H4 (cell line): ENCODE measurements at places on chromosomes 5 and 9. TPM values are rescaled to one million over a fixed set of nuclear protein-coding genes. Genes with fewer than 3 reads are reported as not detected.

GRCh38 chr9:127463911-127464310 is 12.6 kb downstream of the LRSAM1 start:
- no peak for DNase-seq

GRCh38 chr5:4015709-4016108 is 420.1 kb downstream of the IRX1 start:
- DNase-seq = no peak

GRCh38 chr9:72718503-72718902 is 197.1 kb downstream of the TMC1 start:
- DNase-seq = no peak

- no peak for DNase-seq
These were observed 6.0 kb upstream of the ZDHHC11 start for GRCh38 chr5:856531-857425.

HAVCR2 gene
- total RNA-seq = 0.02 TPM in 1 of 2 replicates, not detected in the other

DNA sequence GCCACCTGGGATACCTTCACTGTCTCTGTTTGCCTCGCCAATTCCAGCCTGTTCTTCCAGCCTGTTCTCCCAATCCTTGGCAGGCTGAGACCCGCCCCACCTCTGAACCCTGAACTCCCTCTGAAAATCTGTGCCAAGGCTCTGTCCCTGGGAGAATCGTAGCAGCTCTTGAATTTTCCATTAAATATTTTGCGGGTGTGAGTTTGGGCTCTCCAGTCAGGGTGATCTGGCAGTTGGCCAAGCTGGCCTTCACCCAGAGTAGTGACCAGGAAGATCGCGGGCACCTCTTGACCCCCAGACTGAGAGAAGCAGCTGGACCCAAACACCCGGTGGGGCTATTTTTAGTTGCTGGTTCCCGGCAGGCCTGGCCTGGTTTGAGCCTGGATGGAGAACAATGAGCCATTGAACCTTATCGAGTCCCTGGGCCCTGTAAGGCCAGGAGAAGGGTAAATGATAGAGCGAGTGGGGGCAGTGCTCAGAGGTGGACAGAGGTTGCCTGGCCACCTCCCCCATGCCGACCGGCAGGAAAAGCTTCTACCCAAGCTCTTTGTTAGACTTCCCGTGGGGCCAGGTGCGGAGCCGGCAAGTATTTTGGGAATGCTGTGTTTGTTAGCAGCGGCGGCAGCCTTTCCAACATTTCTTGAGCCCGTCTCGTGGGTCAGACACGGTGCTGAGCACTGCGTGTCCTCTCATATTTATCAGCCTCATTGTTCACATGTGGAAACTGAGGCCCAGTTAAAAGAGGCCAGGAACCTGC is 146.2 kb downstream of the RGS3 start:
- no peak for DNase-seq

GABRA1 gene
- 0.62 and 2.4 TPM in 2 replicates for total RNA-seq
